ENCODE measurements at places on chromosomes 11 and 22.

GRCh38 chr22:39278040-39278439, 33.3 kb upstream of the PDGFB start:
- no peak for DNase-seq

- DNase-seq, result no peak
Observed at GRCh38 chr22:20084547-20085413, 4.7 kb downstream of the DGCR8 start.

DNA sequence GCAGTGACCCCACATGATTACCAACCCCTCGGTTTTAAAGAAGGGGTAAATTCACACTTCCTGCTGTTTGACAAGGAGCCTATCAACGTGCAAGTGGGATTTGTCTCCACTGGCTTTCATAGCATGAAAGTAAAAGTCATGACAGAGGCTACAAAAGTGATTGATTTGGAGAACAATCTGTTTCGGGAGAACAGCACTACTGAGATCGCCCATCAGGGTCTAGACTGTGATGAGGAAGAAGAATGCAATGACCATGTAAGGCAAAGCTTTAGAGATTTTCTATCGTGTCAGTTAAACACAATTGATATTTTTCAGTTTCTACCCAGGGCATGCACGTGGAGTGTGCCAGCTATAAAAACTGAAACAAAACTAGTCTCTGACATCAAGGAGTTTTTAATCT, 41.7 kb downstream of the HORMAD2 start:
- no peak for DNase-seq

- no peak for DNase-seq
Observed at GRCh38 chr22:25747245-25747944, 5.4 kb downstream of the MYO18B start.

- DNase-seq, result no peak
Observed at GRCh38 chr22:42920101-42920820, 63.2 kb upstream of the ARFGAP3 start.

GRCh38 chr11:93905384-93905783, 55.0 kb upstream of the VSTM5 start:
- DNase-seq, result no peak

DNA sequence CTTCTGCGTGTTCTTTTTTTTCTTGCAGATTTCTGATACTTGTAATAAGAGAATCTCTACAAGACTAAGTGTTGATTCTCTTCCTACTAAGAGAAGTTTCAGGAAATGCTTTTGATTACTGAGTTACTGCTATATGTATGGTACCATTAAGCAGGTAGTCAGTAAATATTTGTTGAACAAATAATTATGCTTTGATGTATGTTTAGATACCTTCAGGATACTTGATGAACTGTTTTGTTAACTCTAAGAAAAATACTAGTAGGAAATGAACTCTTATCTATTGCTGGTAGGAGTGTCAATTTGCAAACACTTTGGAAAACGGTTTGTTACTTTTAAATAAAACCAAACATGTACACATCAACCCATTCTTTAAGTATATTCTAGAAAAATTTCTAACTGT, 90.6 kb downstream of the TMEM135 start:
- DNase-seq, result no peak

Data from NCI-H524 treated with DMSO at 0.1 percent for 48 hours (cell line).